ENCODE measurements at places on chromosomes 7 and 10.

DNA sequence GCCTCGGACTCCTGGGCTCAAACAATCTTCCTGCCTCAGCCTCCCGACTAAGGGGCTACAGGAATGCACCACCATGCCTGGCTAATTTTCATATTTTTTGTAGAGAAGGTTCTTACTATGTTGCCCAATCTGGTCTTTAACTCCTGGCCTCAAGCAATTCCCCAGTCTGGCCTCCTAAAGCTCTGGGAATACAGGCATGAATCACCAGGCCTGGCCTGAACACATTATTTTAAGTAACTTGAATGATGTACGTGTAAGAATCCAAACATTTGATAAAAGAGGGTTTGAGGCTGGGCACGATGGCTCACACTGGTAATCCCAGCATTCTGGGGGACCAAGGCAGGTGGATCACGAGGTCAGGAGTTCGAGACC is 13.0 kb upstream of the BAMBI start:
- DNase-seq: no peak

DNA sequence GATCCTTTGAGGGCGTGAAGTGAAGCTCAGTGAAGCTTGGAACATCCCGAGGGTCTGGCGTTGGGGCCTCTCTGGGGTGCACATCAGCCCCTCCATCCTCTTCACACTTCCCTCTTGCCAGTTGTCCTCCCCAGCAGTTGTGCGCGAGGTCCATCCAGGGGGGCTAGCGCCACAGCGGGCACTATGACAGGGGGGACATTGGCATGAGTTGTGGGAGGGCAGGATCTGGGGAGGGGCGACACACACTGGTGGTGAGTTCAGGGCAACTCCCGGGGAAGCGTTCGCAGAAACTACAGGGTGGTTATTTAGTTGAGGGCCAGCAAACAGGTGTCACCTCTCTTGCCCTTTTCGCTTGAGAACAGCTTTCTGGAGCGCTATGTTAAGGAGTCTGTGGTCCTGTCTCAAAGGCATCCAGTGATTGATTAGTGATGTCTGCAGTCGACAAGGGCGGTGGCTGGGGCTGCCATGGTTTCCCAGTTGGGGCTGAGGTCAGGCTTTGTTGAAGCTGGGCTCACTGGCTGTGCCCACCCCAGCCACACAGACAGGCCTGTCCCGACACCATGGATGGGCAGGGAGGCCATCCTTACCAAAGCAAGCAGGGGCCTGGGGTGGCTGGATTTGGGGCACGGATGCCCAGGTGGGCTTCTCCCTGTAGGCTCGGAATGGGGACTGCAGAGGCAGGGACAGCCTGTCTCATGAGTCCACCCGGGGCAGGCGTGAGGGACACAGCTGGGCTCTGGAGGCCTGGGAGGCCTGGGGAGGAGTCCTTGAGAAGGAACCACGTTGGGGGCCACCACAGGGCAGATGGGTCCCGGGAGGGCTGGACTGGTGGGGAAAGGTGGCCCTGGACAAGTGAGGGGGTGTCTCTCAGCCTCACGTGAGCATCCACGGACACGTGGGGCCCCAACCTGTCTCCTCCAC is 59.4 kb downstream of the UNCX start:
- no peak for DNase-seq

DNA sequence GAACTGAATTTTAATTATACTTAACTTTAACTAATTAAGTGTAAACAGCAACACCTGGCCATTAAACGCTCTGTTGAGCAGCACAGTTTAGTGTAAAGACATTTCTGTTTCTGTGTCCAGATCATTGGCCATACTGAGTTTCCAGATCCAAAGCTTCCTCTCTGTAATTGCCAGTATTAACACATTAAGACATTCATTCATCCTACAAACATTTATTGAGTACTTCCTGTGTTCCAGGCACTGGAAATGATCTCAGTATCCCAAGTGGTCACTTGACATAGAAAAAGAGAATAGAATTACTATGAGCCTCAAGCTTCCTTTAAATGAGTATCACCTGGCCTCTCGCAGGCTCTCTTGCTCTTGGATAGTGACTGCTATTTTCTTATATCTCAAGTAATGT is 618.1 kb downstream of the SORCS3 start:
- no peak for DNase-seq

DNA sequence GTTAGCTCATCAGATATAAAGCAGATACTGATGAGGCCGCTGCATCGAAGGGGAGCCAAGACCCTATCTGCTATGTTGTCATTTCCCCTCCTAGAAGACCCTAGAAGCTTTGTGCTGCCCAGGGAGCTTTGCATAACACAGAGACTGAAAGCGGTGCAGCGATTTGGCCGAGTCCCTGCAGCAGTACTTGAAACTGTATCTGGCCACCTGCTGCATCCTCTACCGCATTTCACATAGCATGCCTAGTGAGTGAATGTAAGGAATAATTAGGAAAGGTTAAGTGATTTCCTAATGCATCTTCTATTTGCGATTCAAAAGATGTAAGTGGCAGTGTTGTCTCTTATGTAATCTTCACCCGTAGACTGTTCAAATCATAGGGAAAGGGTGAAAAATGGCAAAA is 106.7 kb downstream of the LRMDA start:
- DNase-seq: no peak

DNA sequence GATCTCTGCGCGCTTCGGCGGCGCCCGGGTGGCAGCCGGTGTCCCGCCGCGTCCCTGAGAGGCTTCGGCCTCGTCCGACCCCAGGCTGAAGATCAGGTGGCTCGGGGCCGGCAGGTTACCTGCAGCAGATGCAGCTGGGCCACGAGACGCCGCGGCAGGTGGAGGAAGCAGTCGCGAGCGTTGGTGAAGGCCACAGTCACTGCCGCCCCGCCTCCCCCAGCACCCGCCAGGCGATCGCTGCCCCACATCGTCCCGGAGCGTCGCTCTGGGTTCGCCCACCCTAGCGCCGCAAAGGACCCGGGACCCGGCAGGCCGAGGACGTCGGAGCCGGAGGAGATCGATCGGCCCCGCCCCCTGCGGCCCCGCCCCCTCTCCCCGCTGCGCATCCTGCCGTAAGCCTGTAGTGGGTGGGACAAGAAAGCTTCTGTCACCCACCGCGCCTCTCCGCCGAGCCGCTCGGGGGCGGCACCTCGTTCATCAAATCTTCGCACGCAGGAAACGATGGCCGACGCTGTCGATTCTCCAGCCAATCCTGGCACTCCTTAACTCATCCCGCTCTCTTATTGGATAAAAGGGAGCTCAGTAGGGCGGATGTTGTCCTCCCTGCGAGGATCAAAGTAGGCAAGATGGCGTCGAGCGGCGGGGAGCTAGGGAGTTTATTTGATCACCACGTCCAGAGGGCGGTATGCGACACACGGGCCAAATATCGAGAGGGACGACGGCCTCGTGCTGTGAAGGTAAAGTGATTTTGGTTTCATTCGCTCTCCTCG is at the start of the genes PEX1 and RBM48:
TSS of gene PEX1 (minus strand) at position 333 of the 770 bp plus-strand sequence. CDS start at position 248, 85 bp downstream.
TSS of gene RBM48 (plus strand) at position 608 of the 770 bp plus-strand sequence. CDS start at position 627, 19 bp downstream.
- peak; percentile 97 for DNase-seq

All from T-helper 2 cell (primary cell).